ENCODE measurements at places on chromosomes 4 and X. TPM values are rescaled to one million over a fixed set of nuclear protein-coding genes. Genes with fewer than 3 reads are reported as not detected.

DIAPH2 gene
- total RNA-seq: 5.1 TPM

TRPC3 gene
- 0.08 TPM for total RNA-seq

GLRA3 gene
- not detected for total RNA-seq

FOXR2 gene
- total RNA-seq: not detected

PKD2 gene
- 10.5 TPM for total RNA-seq

NWD2 gene
- 0.08 TPM for total RNA-seq

- DNase-seq: no peak
- H3K27ac ChIP-seq: no peak within 1 kb of the TSS
- H3K4me3 ChIP-seq: no peak within 1 kb of the TSS
- H3K4me1 ChIP-seq: peaks cover 18% of the 10 kb centered on the region
Measured at GRCh38 chr4:84498935-84499623, at the start of gene NKX6-1. Gene NKX6-1 (minus strand): TSS chr4:84499292. CDS start chr4:84498228, 1,064 bp downstream.

- no peak overlapping the region for H3K4me3 ChIP-seq
- H3K4me1 ChIP-seq: no peaks in the 10 kb centered on the region
- DNase-seq: no peak
Measured at GRCh38 chr4:155164718-155165117, 43.7 kb upstream of the NPY2R start.

DNA sequence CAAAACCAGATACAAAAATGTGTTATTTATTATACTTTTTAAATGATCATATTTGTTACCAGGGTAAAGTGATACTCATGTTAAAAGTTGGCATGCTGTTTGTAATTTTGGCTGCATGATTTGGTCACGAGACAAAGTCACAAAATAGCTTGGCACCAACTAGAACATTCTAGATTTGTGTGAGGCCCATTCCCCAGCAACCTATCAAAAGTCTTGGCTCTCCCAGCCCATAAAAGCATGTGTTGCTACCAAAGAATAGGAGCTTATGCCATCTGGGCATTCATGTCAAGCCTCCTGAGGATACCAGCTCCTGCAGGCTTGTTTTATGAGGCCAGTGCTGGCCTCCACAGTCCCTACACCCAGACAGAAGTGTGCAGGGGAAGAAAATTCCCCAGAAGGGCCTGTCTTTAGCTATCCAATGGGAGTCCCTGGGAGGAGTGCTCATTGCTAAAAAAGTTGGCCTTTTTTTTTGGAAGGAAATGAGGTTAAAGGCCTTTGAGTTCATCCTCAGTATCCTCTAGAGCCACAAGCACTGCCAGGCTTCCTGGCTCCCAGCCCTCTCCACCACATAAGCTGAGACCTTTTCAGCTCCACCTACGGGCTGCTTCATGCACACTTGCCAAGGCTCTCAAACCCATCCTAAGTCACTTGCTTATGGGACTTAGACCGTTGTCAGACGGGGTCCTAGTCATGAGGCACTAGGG is 211.9 kb upstream of the EOLA2 start:
- no peak for DNase-seq
- no peaks in the 10 kb centered on the region for H3K36me3 ChIP-seq
- no peak overlapping the region for H3K4me3 ChIP-seq

DNA sequence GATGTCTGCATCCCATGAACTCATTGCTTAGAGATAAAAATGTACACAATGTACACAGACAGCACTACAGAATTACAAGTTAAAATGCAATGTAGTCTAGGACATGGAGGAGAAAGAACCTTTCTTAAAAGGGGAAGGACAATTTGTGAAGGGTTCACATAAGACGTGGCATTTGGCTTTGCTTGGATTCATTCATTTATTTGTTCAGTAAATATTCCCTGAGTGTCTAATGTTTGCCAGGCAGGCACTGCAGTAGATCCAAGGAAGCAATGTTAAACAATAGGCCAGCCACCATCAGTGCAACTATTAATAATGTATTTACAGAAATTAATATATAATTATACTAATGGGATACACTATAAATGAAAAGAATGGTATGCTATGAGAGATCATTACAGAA is 94.4 kb downstream of the GRIA2 start:
- H3K4me1 ChIP-seq: no peaks in the 10 kb centered on the region
- no peak for DNase-seq
- H3K27me3 ChIP-seq: no peaks in the 10 kb centered on the region
- H3K36me3 ChIP-seq: no peaks in the 10 kb centered on the region
- no peak overlapping the region for H3K4me3 ChIP-seq
- no peak overlapping the region for H3K27ac ChIP-seq

DNA sequence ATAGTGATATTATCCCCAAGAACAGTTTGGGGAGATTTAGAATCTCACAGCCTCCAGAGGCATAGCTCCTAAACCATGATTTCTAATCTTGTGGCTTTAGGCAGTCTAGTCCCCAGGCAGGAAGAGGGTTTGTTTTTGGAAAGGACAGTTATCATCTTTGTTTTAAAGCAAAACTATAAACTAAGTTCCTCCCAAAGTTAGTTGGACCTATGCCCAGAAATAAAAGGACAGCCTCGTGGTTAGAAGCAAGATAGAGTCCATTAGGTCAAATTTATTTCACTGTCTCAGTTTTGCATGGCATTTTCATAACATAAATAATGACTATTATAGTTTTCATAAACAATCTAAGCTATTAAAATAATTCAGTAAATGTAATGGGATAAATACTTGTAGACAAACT is 120.5 kb downstream of the MAGEC2 start:
- H3K36me3 ChIP-seq: no peaks in the 10 kb centered on the region
- no peaks in the 10 kb centered on the region for H3K27me3 ChIP-seq
- DNase-seq: no peak
- H3K4me3 ChIP-seq: no peak overlapping the region
- no peak overlapping the region for H3K27ac ChIP-seq
- no peaks in the 10 kb centered on the region for H3K4me1 ChIP-seq

DNA sequence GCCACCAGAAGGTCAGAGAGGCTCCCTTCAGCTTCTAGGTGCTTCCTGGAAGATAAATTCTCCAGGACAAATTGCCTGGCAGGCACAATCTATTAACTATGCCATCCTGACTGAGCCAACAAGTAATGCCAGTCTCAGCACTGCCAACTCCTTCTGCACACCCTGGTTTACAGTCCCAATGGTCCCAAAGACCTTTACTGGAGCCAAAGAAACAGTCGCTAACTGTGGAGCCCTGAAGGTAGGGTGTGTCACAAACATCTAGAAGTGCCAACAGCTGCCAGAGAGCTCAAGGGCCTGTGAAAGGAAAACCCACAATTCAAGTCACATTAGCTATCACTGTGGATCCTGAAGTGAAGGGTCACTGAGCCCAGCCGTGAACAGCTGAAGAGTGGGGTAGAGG is 34.9 kb upstream of the CITED1 start:
- H3K36me3 ChIP-seq: no peaks in the 10 kb centered on the region
- no peak overlapping the region for H3K27ac ChIP-seq
- no peak for DNase-seq
- no peak overlapping the region for H3K4me3 ChIP-seq
- no peaks in the 10 kb centered on the region for H3K27me3 ChIP-seq

DNA sequence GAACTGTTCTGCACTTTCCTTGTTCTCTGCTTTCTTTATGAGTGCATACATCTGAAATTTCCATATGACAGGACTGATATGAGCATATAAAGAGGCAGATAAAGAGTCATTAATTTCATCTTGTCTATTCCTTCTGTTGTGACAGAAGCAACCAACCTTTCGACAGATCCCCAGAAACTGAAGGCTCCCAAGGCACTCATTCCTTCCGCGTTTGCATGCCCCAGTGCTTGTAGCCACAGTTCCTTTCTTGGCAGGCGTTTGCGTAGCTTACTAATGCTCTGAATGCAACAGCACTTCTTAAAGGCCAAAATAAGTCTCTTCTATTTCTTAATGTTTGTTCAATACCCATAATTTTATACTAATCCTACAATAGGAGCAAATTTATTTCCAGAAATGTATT is 94.0 kb upstream of the TBL1X start:
- no peak for DNase-seq
- H3K27ac ChIP-seq: no peak overlapping the region

DNA sequence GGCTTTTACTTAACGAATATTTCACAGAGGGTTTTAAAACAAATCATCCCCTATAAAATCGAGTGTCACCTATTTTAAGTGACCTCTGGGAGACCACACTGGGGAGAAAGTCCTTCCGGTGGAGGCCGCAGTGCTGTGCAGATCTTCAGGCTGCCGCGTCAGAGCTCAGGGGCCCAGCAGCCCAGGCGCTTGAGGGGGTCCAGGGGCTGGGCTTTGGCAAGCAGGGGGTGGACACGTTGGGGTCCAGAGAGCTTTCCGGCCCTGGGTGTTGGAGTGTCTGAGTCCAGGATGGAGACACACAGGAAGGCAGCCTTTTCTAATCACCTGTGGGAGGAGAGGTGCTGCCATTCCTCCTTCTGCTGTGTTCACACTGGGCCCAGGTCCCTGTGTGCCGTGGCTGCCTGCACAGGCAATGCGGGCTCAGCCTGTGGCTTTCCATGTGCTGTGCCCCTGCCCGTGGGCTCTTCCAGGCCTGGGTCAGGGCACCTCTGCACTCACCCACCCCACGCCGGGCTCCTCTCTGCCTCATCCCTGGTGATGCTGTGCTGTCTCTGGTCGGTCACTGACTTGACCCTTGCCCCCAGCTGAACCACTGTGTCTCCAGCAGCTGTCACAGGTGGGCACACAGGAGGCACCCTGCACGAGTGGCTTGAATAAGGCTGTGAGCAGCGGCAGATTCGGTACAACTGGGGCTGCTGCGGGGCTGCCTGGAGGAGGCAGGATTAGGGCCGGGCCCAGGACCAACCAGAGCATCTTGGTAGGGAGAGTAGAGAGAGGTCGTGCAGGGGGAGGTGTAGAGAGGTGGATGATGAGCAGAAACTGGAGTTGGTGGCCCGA is 10.0 kb downstream of the HTRA3 start:
- H3K4me3 ChIP-seq: no peak overlapping the region
- no peaks in the 10 kb centered on the region for H3K4me1 ChIP-seq
- H3K27me3 ChIP-seq: no peaks in the 10 kb centered on the region
- no peaks in the 10 kb centered on the region for H3K36me3 ChIP-seq
- H3K27ac ChIP-seq: no peak overlapping the region
- no peak for DNase-seq

GRCh38 chr4:113090954-113091353 is 41.5 kb downstream of the ANK2 start:
- H3K4me1 ChIP-seq: no peaks in the 10 kb centered on the region
- no peak overlapping the region for H3K27ac ChIP-seq
- no peaks in the 10 kb centered on the region for H3K36me3 ChIP-seq
- no peak overlapping the region for H3K4me3 ChIP-seq
- no peaks in the 10 kb centered on the region for H3K27me3 ChIP-seq

- no peak overlapping the region for H3K27ac ChIP-seq
- no peak for DNase-seq
Measured at GRCh38 chr4:39889226-39889625, 88.5 kb downstream of the PDS5A start.

DNA sequence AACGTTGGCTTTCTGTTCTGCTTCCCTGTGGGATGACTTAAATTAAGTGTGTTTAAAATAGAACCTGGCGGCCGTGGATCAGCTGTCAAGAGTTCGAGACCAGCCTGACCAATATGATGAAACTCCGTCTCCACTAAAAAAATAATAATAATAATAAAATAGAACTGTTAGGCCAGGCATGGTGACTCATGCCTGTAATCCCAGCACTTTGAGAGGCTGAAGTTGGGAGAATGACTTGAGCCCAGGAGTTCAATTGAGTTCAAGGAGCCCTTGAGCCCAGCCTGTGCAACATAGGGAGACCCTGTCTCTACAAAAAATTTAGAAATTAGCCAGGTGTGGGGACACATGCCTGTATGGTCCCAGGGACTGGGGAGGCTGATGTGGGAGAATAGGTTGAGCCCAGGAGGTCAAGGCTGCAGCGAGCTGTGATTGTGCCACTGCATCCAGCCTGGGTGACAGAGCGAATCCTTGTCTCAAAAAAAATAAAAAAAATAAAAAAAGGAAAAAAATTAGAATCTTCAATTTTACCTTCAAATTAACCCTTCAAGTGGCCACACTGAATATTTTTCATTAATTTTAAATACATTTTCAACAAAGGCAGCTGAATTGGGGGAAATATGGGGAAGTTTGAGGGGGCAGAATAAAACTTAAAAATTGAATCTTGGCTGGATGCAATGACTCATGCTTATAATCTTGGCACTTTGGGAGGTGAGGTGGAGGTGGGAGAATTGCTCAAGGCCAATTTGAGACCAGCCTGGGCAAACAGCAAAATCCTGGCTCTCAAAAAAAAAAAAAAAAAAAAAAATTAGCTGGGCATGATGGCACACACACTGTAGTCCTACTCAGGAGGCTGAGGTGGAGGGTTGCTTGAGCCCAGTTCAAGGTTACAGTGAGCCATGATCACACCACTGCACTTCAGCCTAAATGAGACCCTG is 31.8 kb upstream of the HSD17B13 start:
- no peaks in the 10 kb centered on the region for H3K27me3 ChIP-seq
- no peak overlapping the region for H3K27ac ChIP-seq
- no peak for DNase-seq
- peaks cover 2% of the 10 kb centered on the region for H3K36me3 ChIP-seq

DNA sequence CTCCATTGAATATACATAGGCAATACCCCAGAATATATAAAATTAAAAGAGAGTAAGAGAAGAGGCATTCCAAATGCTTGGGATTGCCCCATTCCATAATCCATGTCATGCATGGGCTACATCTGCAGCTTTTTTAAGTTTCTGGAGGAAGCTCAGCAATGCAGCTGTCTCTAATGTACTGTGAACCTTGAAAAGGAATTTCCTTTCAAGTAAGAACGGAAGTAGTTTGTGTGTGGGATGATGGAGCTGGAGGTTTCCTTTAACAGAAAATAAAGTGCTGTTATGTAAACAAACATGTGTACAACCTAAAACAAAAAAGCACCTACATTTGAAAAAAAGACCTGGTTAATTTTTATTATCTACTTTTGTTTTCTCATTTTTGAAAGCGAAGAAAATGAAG is 303.5 kb downstream of the BMPR1B start:
- H3K4me1 ChIP-seq: no peaks in the 10 kb centered on the region
- no peak overlapping the region for H3K27ac ChIP-seq
- DNase-seq: no peak
- no peak overlapping the region for H3K4me3 ChIP-seq
- H3K27me3 ChIP-seq: no peaks in the 10 kb centered on the region

GRCh38 chr4:112973750-112974251 is 75.7 kb upstream of the ANK2 start:
- H3K36me3 ChIP-seq: no peaks in the 10 kb centered on the region
- no peak for DNase-seq
- no peaks in the 10 kb centered on the region for H3K27me3 ChIP-seq
- H3K4me3 ChIP-seq: no peak overlapping the region
- no peaks in the 10 kb centered on the region for H3K4me1 ChIP-seq
- H3K27ac ChIP-seq: no peak overlapping the region

Measured in liver (tissue), 10 donors.